ENCODE measurements at places on chromosomes 6 and 20.

GRCh38 chr20:63895202-63895951 lies 451 bp downstream of the DNAJC5 start:
- no peak for DNase-seq

DNA sequence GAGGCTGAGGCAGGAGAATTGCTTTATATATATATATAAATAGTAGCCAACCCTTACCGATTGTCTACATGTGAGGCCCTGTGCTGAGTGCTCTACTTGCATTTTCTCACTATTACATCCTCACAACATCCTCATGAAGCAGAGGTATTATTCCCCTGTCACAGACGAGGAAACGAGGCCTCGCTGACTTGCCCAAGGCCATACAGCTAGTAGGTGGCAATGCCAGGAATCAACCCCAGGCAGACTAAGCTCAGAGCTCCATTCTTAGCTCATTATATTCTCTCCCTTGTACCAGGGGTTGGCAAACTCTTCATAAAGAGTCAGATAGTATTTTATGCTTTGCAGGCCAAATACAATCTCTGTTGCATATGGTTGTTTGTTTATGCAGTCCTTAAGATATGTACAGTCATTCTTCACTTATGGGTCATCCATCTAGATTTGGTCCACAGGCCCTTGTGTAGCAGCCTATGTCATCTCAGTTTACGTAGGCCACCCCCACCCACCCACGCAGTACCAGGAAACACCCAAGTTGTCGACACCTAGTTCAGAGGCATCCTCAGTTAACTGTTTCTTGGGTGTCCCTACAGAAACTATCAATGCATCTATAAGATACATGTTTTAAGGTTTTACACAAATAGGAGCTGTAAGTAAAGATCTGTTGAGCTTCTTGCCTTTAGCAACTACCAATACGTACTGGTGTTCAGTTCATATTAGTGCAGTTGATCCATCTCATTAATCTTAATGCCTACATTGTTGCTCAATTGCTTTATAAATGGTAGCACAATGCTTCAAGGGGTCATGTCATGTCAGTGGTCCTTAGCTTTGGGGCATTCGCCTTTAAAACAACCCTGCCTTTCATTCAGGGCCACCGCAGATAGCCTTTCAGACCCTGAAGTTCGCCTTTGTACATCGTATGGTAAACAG lies 3.0 kb downstream of the CASS4 start:
- DNase-seq = no peak

- no peak for DNase-seq
These were observed 654.1 kb downstream of the KIF16B start for GRCh38 chr20:15919118-15919517.

- DNase-seq = no peak
These were observed 32.9 kb upstream of the TCF21 start for GRCh38 chr6:133855991-133856370.

DNA sequence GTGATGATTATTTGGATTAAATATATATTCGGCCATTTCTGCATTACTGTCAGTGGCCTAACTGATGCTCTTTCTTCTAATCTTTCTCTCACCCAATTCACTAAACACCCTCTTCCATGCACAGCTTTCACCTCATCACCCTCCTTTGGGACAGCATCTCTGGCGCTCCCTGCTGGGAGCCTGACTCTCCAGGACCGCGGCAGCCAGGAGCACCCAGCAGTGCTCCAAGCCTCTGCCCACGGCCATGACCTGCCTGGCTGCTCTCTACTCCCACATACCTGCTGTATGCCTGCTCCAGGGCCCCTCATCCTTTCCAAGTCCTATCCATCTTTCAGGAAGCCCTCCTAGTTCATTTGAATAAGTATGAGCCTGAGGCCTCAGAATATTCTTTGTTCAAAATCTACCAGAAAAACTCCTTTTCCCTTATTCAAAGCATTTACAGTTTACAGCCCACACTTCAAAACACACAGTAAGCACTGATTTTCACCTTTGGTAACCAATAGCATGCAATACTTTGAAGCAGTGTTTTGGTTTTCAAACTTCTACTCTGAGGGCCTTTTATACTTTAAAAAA lies 15.2 kb downstream of the CTCFL start:
- DNase-seq = no peak

GRCh38 chr6:38495518-38495917 lies 144.2 kb downstream of the BTBD9 start:
- DNase-seq = no peak

All from activated CD4-positive, CD25-positive, alpha-beta regulatory T cell (primary cell).